Activated CD4-positive, alpha-beta memory T cell treated with anti-CD3 and anti-CD28 coated beads, Interleukin-2, amount 10 ng/mL, durations not matched to agents 7 days and 5 days (primary cell): ENCODE measurements at places on chromosomes 3 and 15. TPM values are rescaled to one million over a fixed set of nuclear protein-coding genes. Genes with fewer than 3 reads are reported as not detected.

DNA sequence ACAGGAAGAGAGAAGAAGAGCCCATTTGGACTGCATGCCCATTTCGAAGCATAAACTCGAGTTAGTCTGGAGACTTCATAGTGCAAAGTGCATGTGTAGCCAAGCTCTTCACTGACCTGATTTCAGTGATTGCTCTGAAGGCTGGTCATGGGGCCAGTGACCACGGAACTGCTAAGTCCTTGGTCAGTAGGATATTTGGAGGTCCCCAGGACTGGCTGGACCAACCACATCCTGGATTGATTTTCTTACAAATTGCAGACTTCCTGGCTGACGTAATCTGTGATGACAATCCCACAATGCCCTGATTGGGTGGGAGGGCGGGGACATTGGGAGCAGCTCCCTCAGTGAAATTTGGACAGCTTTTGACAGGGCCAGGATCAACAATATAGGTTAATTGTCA lies 233.4 kb downstream of the CACNA2D3 start:
- no peak for DNase-seq
- no peaks in the 10 kb centered on the region for H3K4me1 ChIP-seq
- no peak overlapping the region for H3K4me3 ChIP-seq
- H3K36me3 ChIP-seq, result no peaks in the 10 kb centered on the region

GRCh38 chr3:88589138-88589537 lies 439.4 kb downstream of the C3orf38 start:
- no peaks in the 10 kb centered on the region for H3K4me1 ChIP-seq
- no peak overlapping the region for H3K4me3 ChIP-seq
- no peak overlapping the region for H3K27ac ChIP-seq
- no peaks in the 10 kb centered on the region for H3K36me3 ChIP-seq
- no peak for DNase-seq
- H3K27me3 ChIP-seq, result no peaks in the 10 kb centered on the region

- peaks cover 40% of the 10 kb centered on the region for H3K27me3 ChIP-seq
- H3K4me1 ChIP-seq, result no peaks in the 10 kb centered on the region
- H3K27ac ChIP-seq, result no peak overlapping the region
Observed at GRCh38 chr3:185813691-185814215, 11.1 kb downstream of the IGF2BP2 start.

DNA sequence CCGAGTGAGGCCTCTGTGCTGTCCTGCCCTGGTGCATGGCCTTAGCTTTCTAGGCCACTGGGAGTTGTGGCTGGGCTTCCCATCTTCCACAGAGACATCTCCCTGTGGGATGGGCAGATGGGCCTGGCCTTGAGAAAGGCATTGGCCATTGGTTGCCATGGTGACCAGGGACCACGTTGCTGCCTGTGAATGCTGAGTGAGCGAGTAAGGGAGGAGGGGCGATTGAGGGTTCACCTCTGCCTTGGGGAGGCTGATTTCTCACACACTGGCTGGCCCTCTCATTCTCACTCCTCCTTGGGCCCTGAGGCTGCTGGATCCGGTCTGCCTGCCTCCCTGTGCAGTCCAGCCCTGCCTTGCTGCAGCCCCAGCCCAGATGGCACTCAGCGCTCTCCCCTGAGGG lies 26.4 kb upstream of the DOCK3 start:
- H3K36me3 ChIP-seq, result peaks cover 49% of the 10 kb centered on the region
- H3K4me3 ChIP-seq, result no peak overlapping the region
- DNase-seq, result no peak
- H3K27me3 ChIP-seq, result no peaks in the 10 kb centered on the region

DNA sequence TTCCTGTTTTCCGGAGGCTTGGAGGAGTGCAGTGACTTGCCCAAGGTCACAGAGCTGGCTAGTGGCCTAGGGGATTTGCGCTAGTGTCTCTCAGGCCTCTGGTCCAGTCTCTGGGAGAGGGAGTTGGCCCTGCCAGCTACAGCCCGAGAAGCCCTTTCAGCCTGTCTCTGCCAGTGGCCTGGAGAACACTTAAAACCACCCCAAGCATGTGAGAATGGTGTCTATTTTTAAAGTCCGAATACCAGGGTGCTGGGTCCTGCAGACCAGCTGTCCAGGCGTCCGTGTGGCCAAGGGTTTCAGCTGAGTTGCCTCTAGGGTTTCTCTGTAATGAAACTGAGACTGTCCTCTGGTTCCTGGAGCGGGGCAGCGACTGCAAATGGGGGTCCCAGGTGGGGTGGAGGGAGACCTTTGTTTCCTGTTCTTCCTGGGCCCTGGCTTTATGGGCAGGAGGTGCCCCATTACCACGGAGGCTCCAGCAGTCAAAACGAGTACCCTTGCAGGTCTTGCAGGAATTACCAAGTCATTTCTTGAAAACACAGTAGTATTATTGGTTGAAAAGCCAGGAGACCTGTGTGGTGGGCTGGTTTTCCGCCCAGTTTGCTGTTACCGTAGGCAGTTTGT lies 2.2 kb downstream of the CAND2 start:
- peaks cover 3% of the 10 kb centered on the region for H3K4me1 ChIP-seq
- DNase-seq, result no peak
- H3K27me3 ChIP-seq, result peaks cover 22% of the 10 kb centered on the region

Gene POLQ
- total RNA-seq, result 27.9 TPM

DNA sequence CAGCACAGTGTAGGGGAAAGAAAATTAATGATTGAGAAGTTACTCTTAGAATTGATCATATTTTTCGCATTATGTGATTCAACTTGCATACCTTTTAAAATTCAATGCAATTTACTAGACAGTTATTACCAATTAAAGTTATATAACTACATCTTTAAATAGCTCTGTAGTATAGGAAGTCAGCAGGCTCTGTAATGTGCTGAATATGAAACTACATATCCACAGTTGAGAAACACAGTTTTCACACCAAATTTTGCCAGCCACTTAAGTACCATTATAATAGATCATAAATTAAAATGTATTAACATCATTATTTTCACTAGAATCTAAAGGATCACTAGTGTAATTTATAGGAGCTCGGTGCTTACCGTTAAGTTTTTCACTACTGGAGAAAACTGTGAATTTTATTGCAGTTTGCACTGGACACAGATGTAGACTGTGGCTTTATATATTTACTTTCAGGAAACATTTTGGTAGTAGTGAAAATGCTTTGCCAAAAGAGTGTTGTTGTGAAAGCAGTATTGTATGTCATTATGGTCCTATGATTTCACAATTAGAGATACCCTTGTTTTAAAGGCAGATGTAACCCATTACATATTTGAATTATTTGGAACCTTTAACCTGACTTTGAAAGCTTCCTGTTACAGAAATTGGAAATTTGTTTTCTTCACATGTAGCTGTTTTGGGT lies 113.6 kb downstream of the PLCL2 start:
- H3K4me3 ChIP-seq, result no peak overlapping the region
- H3K4me1 ChIP-seq, result peaks cover 18% of the 10 kb centered on the region
- H3K36me3 ChIP-seq, result peaks cover 12% of the 10 kb centered on the region
- H3K27me3 ChIP-seq, result no peaks in the 10 kb centered on the region
- H3K27ac ChIP-seq, result no peak overlapping the region
- no peak for DNase-seq

DNA sequence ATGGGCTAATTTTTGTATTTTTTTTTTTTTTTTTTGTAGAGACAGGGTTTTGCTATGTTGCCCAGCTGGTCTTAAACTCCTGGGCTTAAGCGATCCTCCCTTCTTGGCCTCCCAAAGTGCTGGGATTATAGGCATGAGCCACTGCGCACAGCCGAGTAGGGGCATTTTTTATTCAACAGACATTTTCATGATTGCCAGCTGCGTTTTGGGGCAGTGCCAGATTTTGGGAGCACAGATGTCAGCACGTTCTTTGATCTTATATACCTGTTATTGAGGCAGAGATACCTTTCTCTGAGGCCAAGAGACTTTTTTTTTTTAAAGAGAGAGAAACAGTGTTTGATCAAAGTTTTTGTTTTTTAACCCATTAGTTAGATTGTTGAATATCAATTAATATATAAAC lies 16.8 kb downstream of the NEO1 start:
- H3K27me3 ChIP-seq, result peaks cover 3% of the 10 kb centered on the region
- no peak for DNase-seq
- H3K36me3 ChIP-seq, result no peaks in the 10 kb centered on the region
- H3K4me1 ChIP-seq, result no peaks in the 10 kb centered on the region
- H3K4me3 ChIP-seq, result no peak overlapping the region

Gene GRAMD1C
- total RNA-seq, result 0.48 TPM

DNA sequence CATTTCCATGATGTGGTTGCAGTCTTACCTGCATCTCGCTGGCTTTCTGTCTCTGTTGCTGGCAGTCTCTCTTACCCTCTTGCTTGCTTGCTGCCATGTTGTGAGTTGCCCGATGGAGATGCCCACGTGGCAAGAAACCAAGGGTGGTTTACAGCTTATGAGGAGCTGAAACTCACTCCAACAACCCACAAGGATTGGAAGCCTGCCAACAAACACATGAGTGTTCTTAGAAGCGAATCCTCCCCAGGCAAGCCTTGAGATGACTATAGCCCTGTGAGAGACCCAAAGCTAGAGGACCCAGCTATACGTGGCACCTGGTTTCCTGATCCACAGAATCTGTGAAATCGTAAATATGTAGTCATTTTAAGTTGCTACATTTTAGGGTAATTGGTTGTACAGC lies 490.9 kb upstream of the ADAMTS9 start:
- no peaks in the 10 kb centered on the region for H3K36me3 ChIP-seq
- no peak for DNase-seq
- no peaks in the 10 kb centered on the region for H3K27me3 ChIP-seq
- no peak overlapping the region for H3K27ac ChIP-seq

- H3K36me3 ChIP-seq, result no peaks in the 10 kb centered on the region
- no peak for DNase-seq
- H3K4me3 ChIP-seq, result no peak overlapping the region
- no peak overlapping the region for H3K27ac ChIP-seq
- H3K27me3 ChIP-seq, result peaks cover 6% of the 10 kb centered on the region
- H3K4me1 ChIP-seq, result no peaks in the 10 kb centered on the region
Observed at GRCh38 chr3:190005343-190006113, 115.2 kb downstream of the P3H2 start.

Gene CHRD
- not detected for total RNA-seq

Gene CCR4
- 118 TPM for total RNA-seq

DNA sequence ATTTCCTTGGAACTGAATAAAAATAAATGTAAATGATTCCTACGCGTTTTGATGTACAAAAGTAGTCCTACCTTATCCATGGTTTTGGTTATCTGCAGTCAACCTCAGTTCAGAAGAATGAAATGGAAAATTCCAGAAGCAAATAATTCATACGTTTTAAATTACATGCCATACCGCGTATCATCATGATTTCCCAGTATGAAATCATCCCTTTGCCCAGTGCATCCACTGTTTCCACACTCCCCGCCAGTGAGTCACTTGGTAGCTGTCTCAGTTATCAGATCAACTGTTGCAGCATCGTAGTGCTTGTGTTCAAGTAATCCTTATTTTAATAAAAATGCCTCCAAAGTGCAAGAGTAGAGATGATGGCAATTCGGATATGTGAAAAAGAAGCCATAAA lies 9.1 kb upstream of the MFSD1 start:
- no peak overlapping the region for H3K4me3 ChIP-seq
- H3K36me3 ChIP-seq, result no peaks in the 10 kb centered on the region
- DNase-seq, result no peak
- H3K27ac ChIP-seq, result no peak overlapping the region

Gene LMOD3
- total RNA-seq, result not detected

DNA sequence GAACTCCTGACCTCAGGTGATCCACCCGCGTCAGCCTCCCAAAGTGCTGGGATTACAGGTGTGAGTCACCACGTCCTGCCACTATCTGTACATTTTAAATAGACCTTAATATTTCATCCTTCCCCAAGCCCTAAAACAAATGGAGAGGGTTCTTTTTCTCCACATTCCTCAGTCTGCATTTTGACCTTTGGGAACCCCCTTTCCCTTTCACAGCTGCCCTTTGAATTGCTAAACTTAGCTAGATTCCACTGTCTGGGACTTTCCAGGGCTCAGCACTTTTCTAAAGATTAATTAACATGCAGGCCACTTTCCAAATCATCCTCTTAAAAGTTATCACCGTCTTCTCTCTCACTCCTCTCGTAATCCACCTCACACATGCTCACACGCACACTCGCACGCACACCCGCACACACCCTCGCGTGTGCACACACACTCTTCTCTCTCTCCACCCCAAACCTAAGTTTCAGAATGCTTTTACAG lies 124.2 kb downstream of the TMCO5A start:
- peaks cover 34% of the 10 kb centered on the region for H3K27me3 ChIP-seq
- H3K4me3 ChIP-seq, result no peak overlapping the region
- no peaks in the 10 kb centered on the region for H3K4me1 ChIP-seq
- no peak for DNase-seq
- no peak overlapping the region for H3K27ac ChIP-seq

DNA sequence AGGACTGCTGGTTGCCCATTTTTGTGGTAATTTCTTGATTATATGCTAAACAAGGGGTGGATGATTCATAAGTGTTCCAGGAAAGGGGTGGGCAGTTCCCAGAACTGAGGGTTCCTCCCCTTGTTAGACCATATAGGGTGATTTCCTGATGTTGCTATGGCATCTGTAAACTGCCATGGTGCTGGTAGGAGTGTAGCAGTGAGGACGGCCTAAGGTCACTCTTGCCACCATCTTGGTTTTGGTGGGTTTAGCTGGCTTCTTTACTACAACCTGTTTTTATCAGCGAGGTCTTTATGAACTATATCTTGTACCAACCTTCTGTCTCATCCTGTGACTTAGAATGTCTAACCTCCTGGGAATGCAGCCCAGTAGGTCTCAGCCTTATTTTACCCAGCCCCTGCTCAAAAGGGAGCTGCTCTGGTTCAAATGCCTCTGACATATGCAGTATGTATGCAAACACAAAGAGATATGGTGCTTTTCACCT lies 46.2 kb downstream of the C3orf38 start:
- H3K27ac ChIP-seq, result no peak overlapping the region
- H3K36me3 ChIP-seq, result no peaks in the 10 kb centered on the region
- peak; percentile 36 for DNase-seq
- peaks cover 8% of the 10 kb centered on the region for H3K27me3 ChIP-seq

Gene DISP2
- total RNA-seq, result 0.18 TPM

DNA sequence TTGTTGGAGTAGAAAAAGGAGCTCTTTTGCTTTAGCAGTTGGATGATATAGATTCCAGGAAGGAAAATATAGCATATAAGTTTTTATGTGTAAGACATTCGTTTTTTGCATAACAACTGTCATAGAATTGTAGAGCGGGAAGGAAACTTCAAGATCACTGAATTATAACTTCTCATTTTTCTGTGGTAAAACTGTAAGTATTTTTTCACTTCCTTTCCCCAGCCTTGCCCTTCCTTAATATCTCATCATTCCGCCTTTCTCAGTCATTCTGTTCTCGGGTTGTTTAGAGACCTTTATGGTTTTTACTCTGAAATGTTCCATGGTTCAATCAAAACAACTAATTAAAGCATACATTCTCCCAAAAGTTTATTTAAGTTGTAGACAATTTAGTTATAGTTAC lies 1.1 kb downstream of the EAF2 start:
- peak overlapping the region; percentile 83 for H3K4me3 ChIP-seq
- peaks cover 35% of the 10 kb centered on the region for H3K36me3 ChIP-seq
- H3K27me3 ChIP-seq, result no peaks in the 10 kb centered on the region

Gene TRIM71
- not detected for total RNA-seq
